NCI-H524 treated with DMSO at 0.1 percent for 48 hours (cell line): ENCODE measurements at places on chromosomes 6 and 20.

DNA sequence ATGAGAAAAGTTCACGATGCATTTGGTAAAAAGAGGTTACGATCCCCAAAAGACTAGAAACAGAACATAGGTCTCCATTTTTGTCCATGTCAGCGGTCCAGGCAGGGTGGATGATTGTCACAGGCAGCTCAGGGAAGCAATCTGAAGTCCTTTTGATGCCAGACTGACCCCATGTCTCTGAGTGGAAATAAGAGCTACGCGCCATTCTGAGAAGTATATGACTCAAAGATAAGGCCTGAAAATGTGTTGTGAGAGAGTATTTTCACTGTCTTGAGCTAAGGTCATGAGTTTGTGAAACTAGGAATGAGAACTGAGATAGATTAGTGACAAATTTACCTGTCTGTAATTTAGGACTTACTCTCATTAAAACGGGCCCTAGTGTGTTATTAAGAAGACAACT is 69.5 kb downstream of the LYRM4 start:
- no peak for DNase-seq

- DNase-seq, result no peak
These were observed 151.3 kb upstream of the BEND6 start for GRCh38 chr6:56803594-56803993.

DNA sequence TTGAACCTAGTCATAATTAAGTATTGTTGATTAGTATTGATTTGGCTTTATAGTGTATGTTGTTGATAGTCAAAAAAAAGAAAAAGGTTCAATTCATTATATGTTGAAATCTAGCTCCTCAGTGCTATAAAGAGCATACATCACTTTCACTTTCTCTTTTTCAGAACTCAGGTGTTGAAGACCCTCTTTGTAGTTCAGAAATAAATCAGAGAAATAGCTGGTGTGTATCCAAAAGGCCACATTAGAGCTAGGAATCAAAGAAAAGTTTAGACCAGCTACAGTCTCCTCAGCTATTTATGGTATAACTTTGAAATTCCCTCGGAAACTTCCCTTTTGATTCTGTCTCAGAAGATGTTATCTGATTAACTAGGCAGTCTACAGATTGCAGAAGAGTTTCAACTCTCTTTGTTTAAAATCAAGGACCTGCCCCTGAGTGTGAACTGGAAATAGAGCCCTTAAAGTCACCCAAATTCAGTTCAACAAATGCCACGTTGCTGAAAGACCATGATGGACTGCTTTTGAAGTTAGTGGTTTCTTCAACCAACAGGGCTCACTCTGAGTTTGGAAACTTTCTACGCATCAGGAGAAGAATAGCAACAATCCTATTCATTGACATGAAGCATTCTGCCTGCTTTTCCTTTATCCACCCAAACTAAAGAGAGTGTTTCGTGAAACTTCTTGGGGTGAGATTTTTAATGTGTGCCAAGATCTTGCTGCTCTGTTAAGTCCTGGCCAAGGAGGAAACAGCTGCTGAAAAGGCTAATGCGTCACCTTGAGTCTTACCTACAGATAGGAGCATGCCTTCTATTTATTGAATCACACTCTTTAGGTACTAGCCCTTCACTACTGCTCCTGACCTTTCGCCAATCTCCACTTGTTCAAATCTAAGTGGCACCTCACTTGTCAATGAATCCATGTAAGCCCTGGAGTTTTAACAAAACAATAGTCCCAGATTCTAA is 111.7 kb downstream of the TNFRSF21 start:
- no peak for DNase-seq

- no peak for DNase-seq
These were observed 80.1 kb downstream of the ASCC3 start for GRCh38 chr6:100801036-100801435.

GRCh38 chr20:16615199-16615598 is 42.0 kb upstream of the KIF16B start:
- no peak for DNase-seq

DNA sequence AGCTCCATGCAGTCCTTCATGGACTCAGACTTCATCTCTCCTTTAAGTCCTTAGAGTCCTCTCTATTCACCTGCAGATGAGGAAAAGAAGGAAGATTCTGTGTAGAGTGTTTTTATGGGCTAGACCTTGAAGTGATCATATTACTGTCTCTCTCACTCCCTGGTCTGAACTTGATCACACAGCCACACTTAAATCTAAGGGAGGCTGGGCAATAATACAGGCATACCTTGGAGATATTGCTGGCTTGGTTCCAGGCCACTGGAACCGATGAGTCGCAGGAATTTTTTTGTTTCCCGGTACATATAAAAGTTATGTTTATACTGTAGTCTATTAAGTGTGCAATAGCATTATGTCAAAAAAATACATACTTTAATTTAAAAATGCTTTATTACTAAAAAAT is 59.2 kb upstream of the FOXO3 start:
- no peak for DNase-seq
